ENCODE measurements at places on chromosomes 13 and 19.

- no peak for DNase-seq
Observed at GRCh38 chr13:110760611-110761010, 47.1 kb downstream of the ING1 start.

DNA sequence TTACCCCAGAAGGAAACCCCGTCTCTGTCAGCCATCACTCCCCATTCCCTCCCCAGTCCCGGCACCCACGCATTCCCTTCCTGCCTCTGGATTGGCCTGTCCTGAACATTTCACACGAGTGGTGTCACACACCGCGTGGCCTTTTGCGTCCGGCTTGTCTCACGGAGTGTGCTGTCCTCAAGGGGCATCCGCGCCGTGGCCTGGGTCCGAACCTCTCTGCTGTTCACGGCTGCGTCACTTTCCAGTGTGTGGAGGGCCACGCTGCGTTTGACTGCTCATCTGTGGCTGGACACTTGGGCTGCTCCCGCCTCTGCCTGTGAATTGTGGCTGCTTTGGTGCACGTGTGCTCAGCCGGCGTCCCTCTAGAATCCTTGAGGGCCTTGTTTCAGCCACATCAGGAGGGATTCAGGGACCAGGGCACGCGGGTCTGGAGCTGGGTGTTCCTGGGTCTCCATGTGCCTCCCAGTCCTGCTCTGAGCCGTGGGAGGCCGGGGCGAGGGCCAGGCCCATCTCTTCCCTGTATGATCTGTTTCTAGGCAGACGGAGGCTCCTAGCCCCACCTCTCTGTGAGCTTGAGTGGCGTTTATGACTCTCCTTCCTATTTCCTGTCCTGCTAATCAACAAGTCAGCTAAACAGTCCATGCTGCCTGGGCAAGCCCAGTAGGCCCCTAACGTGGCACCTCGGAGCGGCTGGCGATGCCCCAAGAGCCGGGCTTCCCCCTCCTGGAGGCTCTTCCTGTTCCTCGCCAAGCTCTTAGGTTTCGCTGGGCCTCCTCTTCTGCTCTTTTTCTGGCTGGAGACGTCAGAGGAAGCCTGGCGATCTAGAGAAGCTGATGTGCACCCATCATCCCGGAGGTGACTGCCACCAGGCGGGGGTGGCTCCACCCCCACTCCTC, 8.1 kb downstream of the STK11 start:
- DNase-seq, result no peak

DNA sequence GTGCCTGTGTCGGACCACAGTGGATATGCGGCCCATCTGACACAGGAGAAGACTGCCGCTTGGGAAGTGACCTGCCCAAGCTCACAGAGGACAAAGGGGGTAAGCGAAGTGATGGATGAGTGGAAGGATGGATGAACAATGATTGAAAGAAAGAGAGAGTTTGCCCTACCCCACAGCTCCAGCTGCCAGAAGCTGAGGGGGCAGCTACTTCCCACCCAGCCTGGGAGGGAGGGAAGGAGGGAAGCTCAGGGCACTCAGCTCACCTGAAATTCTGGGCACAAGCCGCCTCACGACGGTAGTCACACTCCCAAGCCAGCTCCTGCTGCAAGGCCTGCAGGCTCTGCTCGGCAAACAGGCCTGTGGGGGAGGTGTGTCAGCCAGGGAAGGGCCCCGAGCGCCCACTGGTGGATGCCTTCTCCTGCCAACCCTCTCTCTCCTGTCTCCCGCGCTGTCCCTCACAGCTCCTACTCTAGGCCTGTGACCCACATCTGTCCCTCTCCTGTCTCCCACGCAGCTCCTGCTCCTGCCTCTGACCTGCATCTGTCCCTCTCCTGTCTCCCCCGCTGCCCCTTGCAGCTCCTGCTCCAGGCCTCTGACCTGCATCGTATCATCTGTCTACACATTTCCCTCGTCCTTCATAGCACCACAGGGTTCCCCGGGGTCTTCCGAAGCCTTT, 12.0 kb upstream of the NUMBL start:
- DNase-seq, result no peak

DNA sequence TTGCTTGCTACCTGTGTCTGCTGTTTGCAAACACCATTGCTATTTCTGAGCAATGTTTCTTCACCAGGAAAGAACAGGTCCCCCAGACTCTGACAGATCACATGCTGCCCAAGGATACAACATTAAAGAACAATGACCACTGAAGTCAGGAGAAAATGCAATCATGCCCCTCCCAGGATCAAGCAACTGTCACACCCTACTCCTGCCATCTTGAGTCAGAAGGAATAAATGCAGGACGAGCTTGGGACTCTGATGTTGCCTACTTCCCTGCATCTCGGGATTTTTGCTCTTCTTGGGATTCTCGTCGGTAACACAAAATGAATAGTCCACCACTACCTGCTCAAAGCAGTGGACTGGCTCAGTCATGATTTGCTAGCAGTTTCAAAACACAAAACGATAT, 490.6 kb downstream of the COG6 start:
- DNase-seq, result no peak

- no peak for DNase-seq
Observed at GRCh38 chr13:41650706-41651105, 193.4 kb downstream of the RGCC start.

DNA sequence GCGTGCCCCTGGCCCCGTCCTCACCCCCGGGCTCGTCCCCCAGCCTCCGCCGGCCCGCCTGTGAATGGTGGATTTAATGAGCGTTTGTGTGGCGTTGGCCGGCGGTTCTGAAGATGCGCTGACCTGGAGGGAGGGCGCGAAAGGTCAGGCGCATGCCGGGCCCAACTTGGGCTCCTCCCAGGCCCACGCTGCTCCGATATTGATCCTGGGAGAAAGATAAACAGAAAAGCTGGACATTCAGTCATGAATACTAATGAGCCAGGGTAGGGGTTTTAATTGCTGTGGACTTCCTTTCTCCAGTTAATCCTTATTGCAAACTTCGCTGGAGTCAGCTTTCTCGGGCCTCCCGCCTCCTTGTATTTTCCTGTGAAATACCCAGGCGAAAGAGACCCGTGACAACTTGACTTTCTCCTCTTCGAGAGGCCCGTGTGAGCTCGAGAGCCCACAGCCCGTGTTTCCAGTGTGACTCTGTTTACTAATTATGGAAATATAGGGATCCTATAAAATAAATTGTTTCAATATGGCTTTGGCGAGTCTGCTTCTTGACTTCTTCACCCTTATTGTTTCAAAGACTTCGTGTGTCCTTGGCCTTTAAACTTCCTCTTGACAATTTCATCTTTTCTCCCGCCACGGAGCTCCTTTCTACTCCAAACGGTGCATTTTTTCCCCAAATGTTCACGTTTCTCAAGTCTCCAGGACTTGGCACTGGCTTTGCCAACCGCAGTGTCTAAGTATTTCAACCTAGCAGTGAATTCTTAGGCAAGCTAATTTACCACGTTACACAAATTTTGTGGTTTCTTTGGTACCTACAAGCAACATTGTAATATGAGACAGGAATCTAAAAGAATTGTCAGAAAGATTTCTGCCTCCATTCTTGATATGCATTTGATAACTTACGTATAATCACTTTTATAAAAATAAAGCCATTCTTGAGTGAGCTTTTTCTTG, 10.5 kb downstream of the ZIC2 start:
- DNase-seq, result no peak

GRCh38 chr13:46860722-46861121, 36.1 kb downstream of the HTR2A start:
- no peak for DNase-seq

DNA sequence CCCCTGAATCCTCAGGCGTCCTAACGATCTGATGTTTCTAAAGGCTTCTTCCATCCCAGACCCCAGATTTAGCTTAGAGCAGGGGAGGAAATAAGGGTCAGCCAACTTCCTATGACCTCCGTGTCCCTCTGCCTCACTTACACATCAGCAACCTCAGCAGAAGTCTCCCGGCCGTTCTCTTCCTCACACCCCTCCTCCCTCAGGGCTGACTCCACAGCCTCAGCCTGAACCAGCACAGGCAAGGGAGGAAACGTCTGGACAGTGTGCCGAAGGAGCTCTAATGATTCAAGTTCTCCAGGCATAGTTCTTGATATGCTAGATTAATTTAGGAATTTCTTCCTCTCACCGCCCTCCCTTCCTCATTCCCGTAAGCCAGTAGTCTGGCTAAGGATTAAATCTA, 121.4 kb downstream of the NUFIP1 start:
- DNase-seq, result no peak

- DNase-seq, result peak; percentile 80
Observed at GRCh38 chr13:110348309-110349105, 41.4 kb downstream of the COL4A2 start.

DNA sequence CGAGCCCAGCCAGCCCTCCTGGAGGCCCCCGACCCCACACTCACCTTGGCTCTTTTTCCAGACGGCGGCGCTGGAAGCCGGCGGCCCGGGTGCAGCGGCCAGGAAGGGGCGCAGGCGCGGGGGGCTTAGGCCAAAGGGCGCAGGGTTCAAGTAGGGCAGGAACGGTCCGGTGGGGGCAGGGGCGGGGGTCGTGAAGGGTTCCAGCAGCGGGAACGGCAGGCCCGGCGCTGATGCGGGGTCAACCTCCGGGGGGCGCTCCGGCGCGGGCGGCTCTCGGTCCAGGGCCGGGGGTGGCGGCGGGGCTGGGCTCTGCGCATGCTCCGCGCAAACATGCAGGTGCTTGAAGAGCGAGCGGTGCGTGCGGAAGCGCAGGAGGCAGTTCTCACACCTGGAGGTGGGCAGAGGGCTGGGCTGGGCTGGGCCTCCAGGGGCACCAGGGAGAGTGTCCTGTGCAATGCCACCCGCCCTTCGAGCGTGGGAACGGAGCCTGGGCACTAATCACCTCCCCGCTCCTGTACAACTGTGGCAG, 2.3 kb downstream of the ZNF414 start:
- DNase-seq, result no peak
